Activated naive CD4-positive, alpha-beta T cell treated with anti-CD3 and anti-CD28 coated beads, Interleukin-2, amount 50 U/mL, for 16 hours (primary cell): ENCODE measurements at places on chromosomes 1 and 21.

DNA sequence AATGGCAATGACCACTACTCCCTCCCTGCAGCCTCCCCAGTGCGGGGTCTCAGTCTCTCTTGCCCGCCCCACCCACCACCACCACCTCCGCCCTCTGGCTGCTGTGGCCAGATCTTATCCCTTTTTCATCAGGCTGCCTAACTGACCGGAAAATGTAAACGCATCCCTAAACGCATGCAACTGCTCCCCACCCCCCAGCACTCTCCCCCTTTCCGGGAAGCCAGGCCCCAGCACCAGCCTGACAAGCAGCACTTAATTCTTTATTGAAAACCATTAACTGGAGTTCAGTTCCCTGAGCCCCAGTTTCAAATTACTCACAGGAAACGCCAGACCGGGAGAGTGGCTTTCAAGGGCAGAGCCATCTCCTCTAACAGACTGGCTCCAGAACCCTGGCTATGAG is 147.7 kb downstream of the DMRTA2 start:
- DNase-seq: no peak

DNA sequence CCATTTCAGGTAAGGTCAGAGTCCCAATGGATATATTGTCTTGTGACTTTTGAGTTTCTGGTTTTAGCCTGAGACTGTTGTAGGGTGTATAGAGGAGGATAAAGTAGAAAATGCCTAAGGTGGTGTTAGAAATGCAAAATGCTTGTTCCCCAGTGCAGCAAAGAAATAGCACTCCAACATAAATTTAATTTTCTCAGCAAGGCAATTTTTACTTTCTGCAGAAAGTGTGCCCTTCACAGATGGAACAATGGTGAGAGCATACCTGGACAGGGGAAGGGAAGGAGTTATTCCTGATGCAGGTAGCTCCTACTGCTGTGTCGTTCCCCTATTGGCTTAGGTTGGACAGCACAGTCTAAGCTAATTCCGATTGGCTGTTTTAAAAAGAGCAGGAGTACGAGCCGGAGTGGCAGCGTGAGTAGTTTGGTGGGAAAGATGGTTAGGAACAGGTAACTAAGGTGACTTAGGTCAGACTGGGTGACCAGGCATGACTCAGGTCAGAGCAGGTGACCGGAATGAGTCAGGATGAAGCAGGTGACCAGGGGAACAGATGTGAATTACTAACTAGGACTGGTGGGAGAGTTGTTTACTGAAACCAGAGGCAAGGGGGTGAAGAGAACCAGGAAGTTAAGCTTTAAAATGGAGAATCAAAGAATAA is 21.5 kb downstream of the SPATA45 start:
- DNase-seq: no peak

- DNase-seq: no peak
Measured at GRCh38 chr1:194062962-194063361, 876.5 kb upstream of the B3GALT2 start.

DNA sequence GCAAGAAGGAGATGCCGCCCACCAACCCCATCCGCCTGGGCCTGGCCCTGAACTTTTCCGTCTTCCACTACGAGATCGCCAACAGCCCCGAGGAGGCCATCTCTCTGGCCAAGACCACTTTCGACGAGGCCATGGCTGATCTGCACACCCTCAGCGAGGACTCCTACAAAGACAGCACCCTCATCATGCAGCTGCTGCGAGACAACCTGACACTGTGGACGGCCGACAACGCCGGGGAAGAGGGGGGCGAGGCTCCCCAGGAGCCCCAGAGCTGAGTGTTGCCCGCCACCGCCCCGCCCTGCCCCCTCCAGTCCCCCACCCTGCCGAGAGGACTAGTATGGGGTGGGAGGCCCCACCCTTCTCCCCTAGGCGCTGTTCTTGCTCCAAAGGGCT is 732 bp downstream of the SFN start:
- no peak for DNase-seq

- no peak for DNase-seq
Measured at GRCh38 chr1:30808067-30808662, 50.6 kb upstream of the LAPTM5 start.

- no peak for DNase-seq
Measured at GRCh38 chr21:36563341-36563926, 83.5 kb upstream of the CLDN14 start.

GRCh38 chr1:92964316-92964715 is 3.1 kb upstream of the DIPK1A start:
- DNase-seq: no peak

DNA sequence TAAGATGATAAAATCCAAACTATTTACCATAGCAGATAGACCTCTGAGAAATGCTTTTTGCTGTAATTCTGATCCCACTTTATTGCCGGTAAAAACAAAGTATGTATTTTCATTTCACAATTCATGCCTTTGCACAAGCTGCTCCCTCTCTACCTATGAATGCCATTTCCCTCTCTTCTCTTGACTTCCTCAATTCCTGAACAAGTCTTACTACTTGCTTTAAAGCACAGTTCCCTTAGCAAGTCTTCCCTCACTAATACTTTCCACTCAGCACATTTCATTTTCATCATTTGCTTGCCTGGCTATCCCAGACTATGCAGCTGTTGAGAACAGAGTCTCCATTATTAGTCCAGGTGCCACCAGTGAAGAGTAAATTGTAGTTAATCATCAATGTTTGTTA is 13.8 kb downstream of the GPATCH2 start:
- no peak for DNase-seq

DNA sequence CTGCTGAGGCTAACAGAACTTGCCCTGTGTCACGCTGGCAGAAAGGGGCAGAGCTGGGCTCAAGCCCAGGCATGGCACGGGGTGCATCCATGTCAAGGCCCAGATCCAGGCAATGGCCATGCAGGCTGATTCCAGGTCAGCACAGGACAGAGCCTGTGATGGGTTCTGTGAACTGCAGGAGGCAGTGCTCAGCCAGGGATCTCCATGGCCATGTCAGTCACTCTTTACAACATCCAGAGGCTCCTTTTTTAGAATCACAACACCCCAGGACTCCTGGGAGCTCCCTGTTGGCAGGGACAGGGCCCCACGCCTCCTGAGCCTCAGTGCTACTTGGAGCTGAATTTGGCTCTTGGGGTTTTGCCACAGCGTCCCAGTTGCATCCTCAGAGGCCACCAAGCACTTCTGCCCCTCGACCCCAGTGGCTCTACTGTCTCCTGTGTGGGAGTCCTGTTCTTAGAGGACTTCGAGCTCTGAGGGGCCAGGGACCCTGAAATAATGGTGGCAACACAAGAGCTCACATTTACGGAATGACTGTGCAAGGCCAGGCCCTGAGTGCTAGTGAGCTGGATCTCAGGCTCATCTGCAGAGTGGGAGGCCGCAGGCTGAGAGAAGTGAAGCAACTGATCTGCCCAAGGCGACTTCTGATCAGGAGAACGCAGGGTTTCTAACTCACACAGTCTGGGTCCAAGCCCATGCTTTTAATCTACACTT is 211.5 kb downstream of the TRABD2B start:
- DNase-seq: no peak

DNA sequence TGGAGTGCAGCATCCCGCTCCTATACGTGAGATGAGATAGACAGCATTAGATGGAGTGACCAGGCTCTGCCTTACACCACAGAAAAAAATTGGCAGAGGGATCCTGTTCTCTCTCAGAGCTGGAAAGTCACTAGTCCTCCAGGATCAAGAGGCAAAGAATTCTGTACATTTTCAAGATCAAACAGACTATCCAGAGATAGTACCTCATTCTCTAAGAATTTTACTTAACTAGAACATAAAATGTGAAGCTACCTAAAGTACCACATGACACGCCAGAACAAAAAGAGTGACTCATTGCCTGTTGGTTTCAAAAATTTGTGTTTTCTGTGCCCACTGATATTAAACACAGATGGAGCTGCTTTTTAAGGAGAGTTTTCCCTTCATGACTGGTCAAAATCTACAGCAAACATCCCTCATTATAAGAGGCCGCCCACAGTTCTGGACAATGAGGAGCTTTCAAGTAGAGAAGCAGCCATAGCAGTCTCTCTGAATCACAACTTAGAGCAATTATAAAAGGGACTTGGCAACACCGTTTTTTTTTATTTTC is 32.3 kb downstream of the CD160 start:
- DNase-seq: no peak

DNA sequence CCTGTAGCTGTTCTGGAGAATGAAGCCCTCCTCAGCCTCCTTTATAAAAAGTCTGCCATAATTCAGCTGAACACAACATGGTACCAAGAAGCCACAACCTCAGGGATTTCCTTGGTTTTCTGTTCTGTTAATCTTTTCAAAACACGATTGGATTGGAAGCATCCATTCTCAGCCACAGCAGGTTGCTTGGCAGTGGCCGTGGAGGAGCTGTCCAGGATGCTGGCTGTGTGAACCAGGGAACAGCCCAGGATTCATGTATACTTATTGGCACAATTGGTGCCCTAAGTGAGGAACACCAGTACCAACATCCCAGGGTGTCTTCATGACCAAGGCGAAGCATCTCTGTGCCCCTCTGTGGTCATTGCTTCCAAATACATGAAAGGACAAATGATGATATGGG is 393.5 kb downstream of the CAMTA1 start:
- no peak for DNase-seq

- DNase-seq: no peak
Measured at GRCh38 chr1:115134850-115135480, 45.7 kb upstream of the TSPAN2 start.

GRCh38 chr1:194289569-194290266 is 1103.3 kb upstream of the B3GALT2 start:
- DNase-seq: peak; percentile 49

GRCh38 chr1:164699815-164700491 is 141.0 kb downstream of the PBX1 start:
- DNase-seq: no peak

DNA sequence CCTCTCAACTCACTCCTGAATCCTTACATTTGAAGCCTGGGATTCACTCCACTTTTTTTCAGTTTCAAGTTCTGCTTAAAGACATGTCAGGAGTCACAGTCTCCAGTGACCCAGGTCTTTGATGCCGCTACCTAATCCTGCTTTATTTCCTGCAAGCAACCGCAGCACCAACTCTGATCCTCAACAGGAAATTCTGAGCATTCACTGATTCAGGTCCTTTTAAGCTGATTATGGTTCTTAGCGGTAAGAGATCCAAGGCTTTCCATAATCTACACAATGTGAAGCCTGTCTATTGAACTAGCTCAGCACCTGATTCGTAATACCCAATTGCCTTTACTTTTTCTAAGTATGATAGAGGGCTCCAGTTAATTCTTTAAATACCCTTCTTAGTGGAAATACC is 43.7 kb upstream of the PIGC start:
- no peak for DNase-seq

- DNase-seq: no peak
Measured at GRCh38 chr1:172144445-172145061, 275.9 kb upstream of the C1orf105 start.

DNA sequence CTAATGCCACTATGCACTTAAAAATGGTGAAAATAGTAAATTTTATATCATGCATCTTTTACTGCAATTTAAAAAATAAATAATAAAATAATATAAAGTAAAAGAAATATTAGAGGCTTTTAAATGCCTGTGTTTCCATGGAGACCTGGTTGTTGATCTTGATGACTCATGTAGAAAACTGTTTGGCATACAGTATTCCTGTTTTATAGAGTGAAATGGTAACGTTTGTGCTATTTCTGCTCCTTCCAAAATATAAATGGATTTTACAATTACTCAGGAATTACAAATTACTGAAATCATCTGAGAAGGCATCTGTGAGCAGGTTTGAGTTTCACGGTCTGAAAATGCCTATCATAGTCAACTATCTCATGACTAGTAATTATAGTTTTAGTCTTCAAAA is 98.4 kb upstream of the USP25 start:
- DNase-seq: no peak

DNA sequence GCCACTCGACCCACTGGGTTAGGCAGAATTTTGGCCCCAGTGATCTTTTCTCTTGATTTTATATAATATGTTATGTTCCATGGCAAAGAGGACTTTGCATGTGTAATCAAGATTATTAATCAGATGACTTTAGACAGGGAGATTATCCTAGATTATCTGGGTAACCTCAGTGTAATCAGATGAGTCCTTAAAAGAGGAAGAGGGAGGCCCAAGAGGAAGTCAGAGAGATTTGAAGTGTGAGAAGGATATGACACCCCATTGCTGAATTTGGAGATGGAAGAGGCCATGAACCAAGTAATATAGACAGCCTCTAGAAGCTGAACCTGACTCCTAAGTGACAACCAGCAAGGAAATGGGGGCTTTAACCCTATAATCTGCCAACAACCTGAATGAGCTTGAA is 117.1 kb upstream of the CSF3R start:
- DNase-seq: no peak

DNA sequence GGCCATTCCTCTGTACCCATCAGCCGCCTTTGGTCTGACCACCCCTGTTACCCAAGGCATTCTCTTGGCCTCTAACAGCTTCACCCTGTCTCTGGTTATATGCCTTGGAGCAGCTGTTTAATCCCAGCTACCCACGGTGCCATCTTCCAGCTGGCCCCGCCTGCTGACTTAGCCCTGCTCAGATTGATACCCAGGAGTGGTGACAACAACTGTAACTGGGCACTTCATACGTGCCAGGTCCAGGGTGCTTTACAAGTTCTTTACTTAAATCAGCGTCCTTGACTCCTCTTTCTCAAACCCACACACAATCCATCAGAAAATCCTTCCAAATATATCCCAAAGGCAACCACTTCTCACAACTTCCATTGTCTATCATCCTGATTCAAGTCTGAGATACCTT is 37.2 kb upstream of the HMGB4 start:
- DNase-seq: no peak

GRCh38 chr1:6351480-6352137 is 42.0 kb downstream of the ACOT7 start:
- no peak for DNase-seq

DNA sequence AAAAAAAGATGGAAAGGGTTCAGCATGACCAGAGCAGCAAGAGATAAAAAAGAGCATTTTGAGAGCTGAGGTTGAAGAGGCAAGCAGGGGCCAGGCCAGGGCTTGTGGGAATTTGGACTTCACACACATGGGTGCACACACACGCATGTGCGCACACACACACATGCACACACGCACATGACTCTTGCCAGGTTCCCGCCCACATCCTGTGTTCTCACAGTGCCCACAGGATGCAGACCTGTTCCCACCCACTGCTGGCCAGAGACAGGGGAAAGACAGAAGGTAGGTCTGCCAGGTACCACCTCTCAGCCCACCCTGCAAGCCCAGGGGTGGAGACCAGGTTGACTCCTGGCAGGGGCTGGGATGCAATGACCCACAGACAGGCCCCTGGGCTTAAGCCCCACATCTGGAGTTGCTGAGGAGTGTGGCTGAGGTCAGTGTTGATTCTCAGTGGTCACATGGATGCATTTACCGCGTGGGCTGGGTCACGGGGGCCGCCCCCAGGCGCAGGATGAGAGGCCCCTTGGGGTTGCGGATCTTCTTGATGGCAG is 4.4 kb downstream of the COL16A1 start:
- no peak for DNase-seq

- no peak for DNase-seq
Measured at GRCh38 chr1:7886405-7886745, 33.5 kb upstream of the UTS2 start.

GRCh38 chr1:66840929-66841328 is 39.9 kb upstream of the INSL5 start:
- no peak for DNase-seq
